ENCODE measurements at places on chromosomes 7 and 10. TPM values are rescaled to one million over a fixed set of nuclear protein-coding genes. Genes with fewer than 3 reads are reported as not detected.

Gene SLC18A3
- not detected for total RNA-seq

Gene C10orf95
- not detected for total RNA-seq

Gene ADAM8
- total RNA-seq = 1.2 TPM

Gene ECHS1
- total RNA-seq = 94.0 TPM

Gene PRR15
- total RNA-seq = not detected

Gene PTN
- total RNA-seq = 35.4 TPM

Gene EPO
- total RNA-seq = not detected

Gene SUN1
- total RNA-seq = 162 TPM

Gene OPN1SW
- total RNA-seq = not detected

Gene NEUROD6
- not detected for total RNA-seq

Gene AZGP1
- not detected for total RNA-seq

Gene CALML3
- total RNA-seq = not detected

Gene BCAP29
- 34.6 TPM for total RNA-seq

Gene PDZD7
- total RNA-seq = 1.6 TPM

Gene COL17A1
- total RNA-seq = under 0.01 TPM

Gene AP1S1
- 199 TPM for total RNA-seq

Gene INTS1
- 67.5 TPM for total RNA-seq

Gene UNCX
- total RNA-seq = not detected

Gene ZNF107
- 1.3 TPM for total RNA-seq

Gene GLUD1
- 356 TPM for total RNA-seq

Gene RUFY2
- total RNA-seq = 19.4 TPM

Gene CFAP69
- 5.5 TPM for total RNA-seq

Gene HABP2
- total RNA-seq = not detected

Gene ZDHHC16
- total RNA-seq = 59.0 TPM

Gene RTKN2
- 1.3 TPM for total RNA-seq

Gene TACC2
- 2.6 TPM for total RNA-seq

Gene SPDYE1
- total RNA-seq = not detected

Gene ZNF438
- total RNA-seq = 5.3 TPM

Gene HECW1
- 4.9 TPM for total RNA-seq

Gene PBLD
- total RNA-seq = 5.5 TPM

Gene TMEM60
- total RNA-seq = 22.1 TPM

Gene CASTOR2
- total RNA-seq = 27.6 TPM

Gene CHN2
- 0.29 TPM for total RNA-seq

Gene TFEC
- 0.17 TPM for total RNA-seq

Gene TMEM229A
- not detected for total RNA-seq

Gene GIMAP1
- total RNA-seq = not detected

Gene PVRIG
- not detected for total RNA-seq
